Activated CD4-positive, alpha-beta T cell treated with anti-CD3 and anti-CD28 coated beads for 24 hours (primary cell): ENCODE measurements at places on chromosomes 2 and 18.

GRCh38 chr2:241873081-241873802 lies 3.7 kb downstream of the RTP5 start:
- DNase-seq, result no peak

DNA sequence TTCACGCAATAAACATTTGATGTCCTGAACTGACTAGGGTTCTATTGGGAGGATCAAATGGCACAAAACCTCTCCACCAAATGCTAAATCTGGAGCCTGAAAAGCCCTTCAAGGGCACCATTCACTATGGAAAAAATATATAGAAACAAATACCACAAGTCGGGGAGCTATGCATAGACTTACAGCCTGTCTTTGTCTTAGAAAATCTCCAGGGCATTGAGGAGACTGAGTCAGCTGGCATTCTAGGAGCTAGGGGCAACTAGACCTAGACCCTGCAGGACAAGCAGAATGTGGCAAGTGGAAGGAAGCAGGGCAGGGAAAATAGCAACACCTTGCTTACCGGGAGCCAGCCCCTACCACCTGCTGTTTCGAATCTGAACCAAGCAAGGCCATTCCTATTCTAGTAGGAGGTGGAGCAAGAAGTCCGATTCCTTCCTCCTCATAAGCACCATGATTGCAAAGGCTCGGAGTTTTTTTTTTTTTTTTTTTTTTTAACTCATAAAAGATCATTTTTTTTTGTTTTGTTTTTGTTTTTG lies 77.8 kb downstream of the DDX1 start:
- no peak for DNase-seq

DNA sequence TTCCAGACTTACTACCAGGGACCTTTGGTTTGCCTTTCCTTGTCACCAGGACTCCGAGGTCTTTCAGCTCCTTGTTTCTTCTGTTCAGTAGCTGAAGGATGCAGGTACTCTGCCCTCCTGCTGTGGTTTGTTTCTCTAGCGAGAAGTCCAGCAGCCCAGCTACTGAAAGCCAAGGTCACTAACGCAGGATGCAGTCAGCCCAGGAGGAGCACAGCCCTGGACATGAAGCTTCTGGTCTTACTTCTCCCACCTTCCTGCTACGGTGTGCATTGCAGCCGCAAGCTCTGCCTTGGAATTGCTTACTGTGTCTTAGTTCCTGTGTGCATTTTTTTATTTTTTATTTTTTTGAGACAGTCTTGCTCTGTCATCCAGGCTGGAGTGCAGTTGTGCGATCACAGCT lies 62.4 kb downstream of the DGKD start:
- DNase-seq, result no peak

- DNase-seq, result peak; percentile 12
Observed at GRCh38 chr2:171522052-171522787, at the start of gene CYBRD1. Gene CYBRD1 (plus strand): TSS chr2:171522474. CDS start chr2:171522546, 72 bp downstream.

DNA sequence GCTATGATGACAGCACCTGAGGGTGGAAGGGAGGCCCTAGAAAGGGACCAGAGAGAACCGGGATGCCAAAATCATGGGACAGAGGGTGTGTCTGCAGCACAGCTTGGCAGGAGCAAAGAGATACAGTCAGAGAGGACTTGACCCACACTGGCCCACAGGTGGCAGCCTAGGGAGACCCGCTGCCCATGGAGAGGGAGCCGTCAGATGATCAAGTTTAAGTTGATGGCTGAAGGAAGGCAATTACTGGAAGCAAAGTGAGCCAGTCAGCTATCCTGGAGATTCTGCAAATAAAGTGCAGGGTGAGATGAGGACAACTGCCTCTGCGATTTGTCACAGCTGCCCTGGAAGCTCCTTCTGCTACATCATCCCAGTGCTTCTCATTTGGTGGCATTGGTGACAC lies 74.0 kb downstream of the CMPK2 start:
- DNase-seq, result no peak

GRCh38 chr2:7007846-7008741 lies 90.9 kb downstream of the RNF144A start:
- DNase-seq, result no peak

DNA sequence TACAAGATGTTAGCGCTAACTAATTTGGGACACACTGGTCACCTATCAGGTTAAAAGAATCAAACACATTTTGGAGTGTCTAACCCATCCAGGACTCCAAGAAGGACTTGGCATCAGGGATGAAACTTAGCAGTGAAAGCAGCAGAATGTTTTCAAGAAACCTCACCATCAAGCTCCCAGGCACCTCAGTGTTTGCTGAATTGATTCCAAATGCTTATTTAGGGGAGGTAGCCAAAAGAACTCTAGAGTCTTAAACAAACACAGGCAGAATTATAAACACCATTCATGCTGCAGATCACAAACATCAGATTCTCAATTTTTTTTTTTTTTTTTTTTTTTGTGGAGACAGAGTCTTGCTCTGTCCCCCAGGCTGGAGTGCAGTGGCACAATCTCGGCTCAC lies 122.8 kb upstream of the UXS1 start:
- no peak for DNase-seq
